Stimulated activated CD8-positive, alpha-beta memory T cell treated with anti-CD3 and anti-CD28 coated beads, Interleukin-7, amount 100 ng/mL, for 48 hours (primary cell): ENCODE measurements at places on chromosomes 3 and 15.

DNA sequence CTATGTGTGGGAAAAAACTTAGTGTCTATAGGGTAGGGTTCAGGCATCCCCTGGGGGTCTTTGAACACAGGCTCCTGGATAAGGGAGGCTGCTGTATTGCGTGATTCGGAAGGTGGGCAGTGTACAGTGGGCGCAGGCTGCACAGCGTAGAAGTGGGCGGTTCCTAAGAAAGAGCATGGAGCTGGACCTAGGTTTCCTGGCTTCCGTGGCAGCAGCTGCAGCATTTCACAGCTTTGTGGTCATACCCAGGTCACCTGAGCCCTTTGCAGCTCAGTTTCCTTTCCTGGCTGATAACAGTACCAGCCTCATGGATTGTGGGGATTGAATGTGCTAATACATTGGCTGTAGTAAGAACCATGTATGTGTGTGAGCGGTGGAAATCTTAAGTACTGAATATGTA, 22.2 kb downstream of the CFAP100 start:
- no peak for DNase-seq

GRCh38 chr15:75704263-75704615, 8.4 kb downstream of the CSPG4 start:
- no peak for DNase-seq

- DNase-seq, result no peak
Measured at GRCh38 chr3:156675830-156676767, 1.7 kb downstream of the TIPARP start.

DNA sequence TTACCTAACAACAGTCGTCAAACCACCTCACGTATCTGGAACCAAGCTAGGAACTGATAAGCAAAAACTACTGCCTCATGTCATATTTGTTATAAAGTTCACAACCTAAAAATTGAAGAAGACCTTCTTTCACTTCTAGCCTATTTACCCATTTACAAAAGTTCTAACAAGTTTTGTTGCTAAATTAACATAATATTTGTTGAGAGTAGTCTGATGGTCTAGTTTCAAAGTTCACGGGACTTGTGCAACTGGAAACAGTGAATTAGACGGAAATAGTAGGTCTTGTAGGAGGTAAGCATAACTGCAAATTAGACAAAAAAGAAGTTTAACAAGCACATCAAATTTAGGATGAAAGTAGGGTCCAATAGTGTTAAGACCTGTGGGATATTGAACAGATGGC, 51.9 kb downstream of the CCR4 start:
- DNase-seq, result no peak

DNA sequence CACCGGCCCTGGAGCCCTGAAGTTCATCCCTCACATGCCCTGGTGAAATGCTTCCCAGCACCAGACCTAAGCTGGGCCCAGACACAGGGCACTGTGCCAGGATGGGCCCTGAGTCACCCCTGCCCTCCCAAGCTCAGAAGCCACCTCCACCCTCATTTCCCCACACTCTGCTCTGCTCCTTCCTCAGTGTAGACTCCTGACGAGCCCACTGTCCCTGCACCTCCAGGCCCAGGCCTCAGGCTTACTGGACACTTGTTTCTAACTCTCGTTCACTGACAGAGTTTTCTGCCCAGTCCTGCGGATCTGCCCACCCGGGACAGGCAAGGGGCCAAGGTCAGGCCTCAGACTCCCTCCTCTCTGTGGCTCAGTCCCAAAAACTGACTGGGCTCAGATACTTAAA, 112.6 kb upstream of the RNF7 start:
- no peak for DNase-seq

GRCh38 chr15:27182561-27183110, 211.7 kb downstream of the GABRG3 start:
- DNase-seq, result no peak

DNA sequence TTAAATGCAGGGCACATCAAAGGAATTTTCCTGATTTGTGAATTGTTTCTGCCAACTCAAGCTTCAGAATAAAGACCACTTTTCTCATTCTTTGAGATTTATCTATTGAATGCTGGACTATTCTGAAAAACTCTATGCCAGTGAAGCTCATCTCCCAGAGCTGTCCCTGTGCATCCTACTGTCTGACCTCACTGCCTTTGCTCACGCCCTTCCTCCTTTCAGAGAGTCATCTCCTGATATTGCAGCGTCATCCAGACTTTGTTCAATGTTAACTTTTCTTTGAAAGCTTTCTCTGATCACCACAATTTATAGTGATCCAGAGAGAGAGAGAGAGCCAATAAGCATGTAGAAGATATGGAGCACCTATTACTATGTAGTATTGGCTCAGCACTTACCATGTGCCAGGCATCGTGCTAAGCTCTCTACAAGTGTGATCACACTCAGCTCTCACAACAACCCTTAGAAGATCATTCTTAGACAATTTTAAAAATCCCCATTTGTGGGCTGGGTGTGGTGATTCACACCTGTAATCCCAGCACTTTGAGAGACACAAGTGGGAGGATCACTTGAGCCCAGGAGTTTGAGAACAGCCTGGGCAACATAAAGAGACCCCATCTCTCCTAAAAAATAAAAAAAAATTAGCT, 30.2 kb upstream of the TLE3 start:
- DNase-seq, result no peak

GRCh38 chr3:187799942-187800641, 54.8 kb upstream of the BCL6 start:
- DNase-seq, result no peak
